ENCODE measurements at places on chromosomes 16 and 17.
A peak's percentile ranks its signal among the peaks of the same experiment; 100 is the strongest.

- H3K4me3 ChIP-seq: no peak overlapping the region
- no peak for DNase-seq
- no peak overlapping the region for H3K27ac ChIP-seq
Observed at GRCh38 chr16:60107437-60107836, 1373.3 kb upstream of the GOT2 start.

- DNase-seq: no peak
- no peaks in the 10 kb centered on the region for H3K36me3 ChIP-seq
- H3K27me3 ChIP-seq: no peaks in the 10 kb centered on the region
- peaks cover 38% of the 10 kb centered on the region for H3K4me1 ChIP-seq
Observed at GRCh38 chr17:32445074-32445415, 735 bp downstream of the PSMD11 start.

DNA sequence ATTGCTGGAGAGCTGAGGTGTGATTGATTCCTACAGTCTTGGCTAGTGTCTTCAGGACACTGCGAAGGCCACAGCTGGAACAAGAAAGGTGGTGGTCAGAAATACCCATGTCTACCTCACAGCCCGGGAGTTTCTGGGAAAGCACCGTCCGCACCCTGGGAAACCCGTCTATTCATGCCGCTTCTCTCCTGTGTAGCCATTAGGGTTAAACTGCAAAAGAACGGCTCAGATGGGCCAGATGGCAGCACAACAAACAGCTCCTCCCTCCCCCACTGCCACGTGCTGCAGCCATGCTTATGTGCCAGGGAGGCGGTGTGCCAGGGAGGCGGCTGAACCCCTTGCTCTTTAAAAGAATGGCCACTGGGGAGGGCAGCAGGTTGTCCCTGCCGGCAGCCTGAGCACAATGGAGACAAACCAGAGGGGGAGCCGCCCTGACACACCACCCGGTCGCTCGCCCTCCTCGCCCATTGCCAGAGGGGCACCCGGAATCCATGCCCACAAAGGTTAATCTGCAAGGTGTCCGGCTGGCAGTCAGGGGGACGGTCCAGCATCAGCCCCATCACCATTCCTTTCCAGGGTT, 65.2 kb downstream of the CYTH1 start:
- no peak for DNase-seq
- H3K27me3 ChIP-seq: no peaks in the 10 kb centered on the region
- no peaks in the 10 kb centered on the region for H3K36me3 ChIP-seq
- peaks cover 95% of the 10 kb centered on the region for H3K4me1 ChIP-seq
- peak overlapping the region; percentile 85 for H3K27ac ChIP-seq

DNA sequence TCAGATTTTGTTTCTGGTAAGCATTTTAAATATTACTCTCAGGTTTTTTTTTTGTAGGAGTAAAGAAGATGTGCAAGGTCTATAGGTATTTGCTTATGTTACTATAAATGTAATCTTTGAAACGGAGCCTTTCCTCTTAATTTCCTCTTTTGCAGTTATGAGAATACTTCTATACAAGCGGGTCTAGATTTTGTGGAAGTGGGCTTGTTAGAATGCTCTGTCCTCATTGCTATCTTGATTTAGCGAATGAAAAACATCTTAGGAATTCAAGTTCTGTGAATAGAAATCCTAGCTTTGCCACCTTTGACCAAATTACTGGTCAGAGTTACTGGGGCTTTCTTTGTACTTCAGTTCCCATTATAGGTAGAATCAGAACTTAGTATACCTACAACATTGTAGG, 80.3 kb downstream of the EFCAB13 start:
- no peaks in the 10 kb centered on the region for H3K4me1 ChIP-seq
- no peaks in the 10 kb centered on the region for H3K27me3 ChIP-seq
- H3K4me3 ChIP-seq: no peak overlapping the region
- H3K36me3 ChIP-seq: no peaks in the 10 kb centered on the region
- H3K27ac ChIP-seq: no peak overlapping the region

- H3K27me3 ChIP-seq: peaks cover 30% of the 10 kb centered on the region
- DNase-seq: no peak
- H3K4me1 ChIP-seq: peaks cover 11% of the 10 kb centered on the region
- no peak overlapping the region for H3K4me3 ChIP-seq
- no peaks in the 10 kb centered on the region for H3K36me3 ChIP-seq
Observed at GRCh38 chr17:6677158-6677831, 25.7 kb downstream of the C17orf100 start.

GRCh38 chr16:84166796-84167695, 19.8 kb downstream of the TAF1C start:
- no peak overlapping the region for H3K27ac ChIP-seq
- no peak overlapping the region for H3K4me3 ChIP-seq
- no peak for DNase-seq
- peaks cover 25% of the 10 kb centered on the region for H3K27me3 ChIP-seq

- no peaks in the 10 kb centered on the region for H3K36me3 ChIP-seq
- H3K27ac ChIP-seq: no peak overlapping the region
- H3K4me1 ChIP-seq: peaks cover 6% of the 10 kb centered on the region
- no peaks in the 10 kb centered on the region for H3K27me3 ChIP-seq
- DNase-seq: no peak
Observed at GRCh38 chr17:17555906-17556305, 35.6 kb downstream of the PEMT start.

DNA sequence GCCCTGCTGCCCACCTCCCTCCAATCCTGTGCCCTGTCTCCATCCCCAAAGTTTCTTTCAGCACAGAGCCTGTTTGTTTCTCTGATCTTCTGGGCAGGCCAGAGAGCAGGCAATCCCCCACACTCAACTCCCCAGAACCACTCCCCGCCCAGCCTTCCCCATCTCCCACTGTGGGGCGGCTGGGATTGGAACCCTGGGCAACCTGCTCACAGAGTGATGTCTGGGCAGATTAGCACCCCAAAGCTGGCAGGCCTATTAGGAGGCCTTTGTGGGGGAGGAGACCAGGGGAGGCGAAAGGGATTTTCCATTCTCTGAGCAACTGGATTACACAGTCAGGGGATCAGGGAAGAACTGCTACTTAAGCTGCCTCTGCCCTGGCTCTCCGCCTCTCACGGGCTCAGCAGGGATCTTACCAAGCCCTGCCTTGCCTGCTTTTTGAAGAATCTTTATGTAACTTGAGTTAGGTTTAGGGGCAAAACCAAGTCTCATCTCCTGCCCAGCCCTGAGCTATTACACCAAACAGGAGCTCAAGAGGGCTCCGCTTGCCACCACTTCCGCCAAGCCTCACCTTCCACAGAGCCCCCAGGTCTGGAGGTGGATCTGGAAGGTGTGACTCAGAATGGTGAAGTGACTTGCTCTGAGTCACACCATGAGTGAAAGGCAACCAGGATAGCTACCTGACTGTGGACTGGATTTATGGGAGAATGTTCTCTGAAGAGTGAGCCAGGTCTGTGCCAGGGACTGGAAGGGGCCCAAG, 16.0 kb upstream of the LHX1 start:
- H3K36me3 ChIP-seq: no peaks in the 10 kb centered on the region
- no peaks in the 10 kb centered on the region for H3K4me1 ChIP-seq
- no peak for DNase-seq
- H3K27me3 ChIP-seq: peaks cover 34% of the 10 kb centered on the region
- no peak overlapping the region for H3K4me3 ChIP-seq
- no peak overlapping the region for H3K27ac ChIP-seq

DNA sequence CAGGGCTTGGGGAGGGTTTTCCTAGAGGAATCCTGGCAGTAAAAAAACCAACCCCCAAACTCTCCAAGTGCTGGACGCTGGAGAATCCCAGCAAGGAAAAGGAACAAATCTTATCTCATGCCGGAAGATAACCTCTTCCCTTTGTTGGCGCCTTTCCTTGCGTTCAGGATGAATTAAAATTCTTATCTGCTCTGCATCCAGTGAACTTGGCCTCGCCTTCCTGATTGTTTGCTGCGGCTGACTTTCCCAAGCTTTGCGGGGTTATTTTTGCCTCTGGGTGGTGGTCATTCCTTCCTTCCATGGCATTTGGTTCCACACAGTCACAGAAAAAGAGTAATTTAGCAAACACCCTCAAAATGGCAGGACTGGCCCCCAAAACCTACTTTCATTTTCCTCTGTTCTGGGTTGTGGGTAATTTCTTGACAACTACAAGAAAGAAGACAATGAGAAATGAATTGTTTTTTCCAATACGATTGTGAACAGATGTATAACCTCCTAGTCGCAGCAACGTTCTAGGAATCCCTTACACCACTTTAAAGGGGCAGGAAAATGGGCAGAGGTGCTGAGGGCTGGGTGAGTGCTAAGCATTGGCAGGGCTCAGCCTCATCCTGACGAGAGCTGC, 77.8 kb downstream of the MRC2 start:
- H3K4me1 ChIP-seq: no peaks in the 10 kb centered on the region
- peak overlapping the region; percentile 78 for H3K4me3 ChIP-seq
- DNase-seq: peak; percentile 4
- no peak overlapping the region for H3K27ac ChIP-seq
- no peaks in the 10 kb centered on the region for H3K27me3 ChIP-seq

DNA sequence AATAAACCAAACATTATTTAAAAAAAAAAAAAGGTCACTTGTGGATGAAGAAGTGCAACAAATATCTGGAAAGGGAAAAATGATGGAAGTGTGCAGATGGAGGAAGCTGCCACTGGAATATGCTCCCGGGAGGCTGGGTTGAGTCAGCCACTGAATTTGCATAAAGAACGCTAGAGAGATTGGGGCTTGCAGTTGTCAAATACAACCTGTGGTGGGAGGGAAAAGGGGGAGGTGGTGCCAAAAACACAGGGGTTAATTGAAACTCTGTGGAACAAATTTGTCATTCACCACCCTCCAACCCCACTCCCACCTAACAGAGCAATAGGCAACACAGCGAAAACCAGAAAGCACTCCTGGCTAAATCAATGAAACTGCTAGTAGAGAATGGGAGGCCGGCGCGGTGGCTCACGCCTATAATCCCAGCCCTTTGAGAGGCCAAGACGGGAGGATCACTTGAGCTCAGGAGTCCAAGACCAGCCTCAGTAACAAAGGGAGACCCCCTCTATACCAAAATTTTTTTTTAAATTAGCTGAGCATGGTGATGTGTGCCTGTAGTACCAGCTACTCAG, 37.6 kb upstream of the RPL38 start:
- H3K4me1 ChIP-seq: no peaks in the 10 kb centered on the region
- DNase-seq: no peak

DNA sequence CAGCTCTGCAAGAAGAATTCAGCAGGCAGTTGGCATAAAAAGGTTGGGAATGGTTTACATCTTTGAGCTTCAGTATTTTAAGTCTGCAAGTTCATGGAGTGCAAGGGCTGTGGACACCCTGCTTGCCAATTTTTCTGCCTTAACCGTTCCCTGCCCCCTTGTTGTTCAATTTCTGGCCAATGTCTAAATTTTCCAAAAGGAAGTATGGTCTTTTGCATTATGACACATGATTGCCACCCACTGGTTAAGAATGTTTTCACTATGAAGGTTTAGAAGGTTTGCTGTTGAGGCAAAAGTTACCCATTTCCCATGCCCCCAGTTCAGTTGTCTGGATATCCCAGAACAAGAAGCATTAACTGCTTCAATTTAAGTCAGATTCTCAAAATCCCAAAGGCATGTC, 441.9 kb downstream of the CDH13 start:
- no peaks in the 10 kb centered on the region for H3K4me1 ChIP-seq
- peaks cover 2% of the 10 kb centered on the region for H3K27me3 ChIP-seq
- H3K4me3 ChIP-seq: no peak overlapping the region
- no peak for DNase-seq

DNA sequence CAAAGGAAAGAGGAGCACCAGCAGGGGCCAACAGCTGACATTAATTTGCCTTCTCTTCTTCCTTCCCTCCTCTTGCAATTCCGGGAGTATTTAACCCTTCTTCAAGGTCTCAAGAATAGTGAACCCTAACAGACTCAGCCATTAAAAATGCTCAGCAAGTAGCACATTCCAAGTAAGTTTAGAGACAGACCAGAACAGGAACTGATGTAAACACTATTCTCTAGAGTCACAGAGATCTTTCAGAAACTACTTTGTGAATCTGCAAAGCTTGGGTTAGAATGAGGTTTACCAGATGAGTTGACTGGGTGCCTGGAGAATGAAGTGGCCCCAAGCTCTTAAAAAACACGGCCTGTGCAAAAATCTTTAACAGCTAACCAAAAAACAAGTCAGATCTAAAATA, 50.9 kb downstream of the TEX2 start:
- H3K4me1 ChIP-seq: peaks cover 23% of the 10 kb centered on the region
- H3K27ac ChIP-seq: no peak overlapping the region

- H3K4me3 ChIP-seq: no peak overlapping the region
- peaks cover 7% of the 10 kb centered on the region for H3K4me1 ChIP-seq
- H3K27me3 ChIP-seq: no peaks in the 10 kb centered on the region
- no peak overlapping the region for H3K27ac ChIP-seq
- no peaks in the 10 kb centered on the region for H3K36me3 ChIP-seq
Observed at GRCh38 chr16:85428168-85428898, 184.8 kb upstream of the GSE1 start.

GRCh38 chr16:31577411-31577810, 49.7 kb downstream of the AHSP start:
- peaks cover 52% of the 10 kb centered on the region for H3K36me3 ChIP-seq
- no peak overlapping the region for H3K27ac ChIP-seq
